ENCODE measurements at places on chromosomes 3 and 15. TPM values are rescaled to one million over a fixed set of nuclear protein-coding genes. Genes with fewer than 3 reads are reported as not detected.

The RAB6B gene
- 0.72 TPM for total RNA-seq

The GOLGA6L24 gene
- not detected for total RNA-seq

The LEKR1 gene
- 0.40 TPM for total RNA-seq

The CRYGS gene
- 1.7 TPM for total RNA-seq

The ELL3 gene
- total RNA-seq: 2.0 TPM

The ZXDC gene
- 23.1 TPM for total RNA-seq

The OXSM gene
- total RNA-seq: 12.1 TPM

The LRRC31 gene
- total RNA-seq: not detected

The GLDN gene
- total RNA-seq: not detected

The TEX55 gene
- not detected for total RNA-seq

The CPLX3 gene
- not detected for total RNA-seq
